ENCODE measurements at places on chromosomes 3 and 15. TPM values are rescaled to one million over a fixed set of nuclear protein-coding genes. Genes with fewer than 3 reads are reported as not detected.

DNA sequence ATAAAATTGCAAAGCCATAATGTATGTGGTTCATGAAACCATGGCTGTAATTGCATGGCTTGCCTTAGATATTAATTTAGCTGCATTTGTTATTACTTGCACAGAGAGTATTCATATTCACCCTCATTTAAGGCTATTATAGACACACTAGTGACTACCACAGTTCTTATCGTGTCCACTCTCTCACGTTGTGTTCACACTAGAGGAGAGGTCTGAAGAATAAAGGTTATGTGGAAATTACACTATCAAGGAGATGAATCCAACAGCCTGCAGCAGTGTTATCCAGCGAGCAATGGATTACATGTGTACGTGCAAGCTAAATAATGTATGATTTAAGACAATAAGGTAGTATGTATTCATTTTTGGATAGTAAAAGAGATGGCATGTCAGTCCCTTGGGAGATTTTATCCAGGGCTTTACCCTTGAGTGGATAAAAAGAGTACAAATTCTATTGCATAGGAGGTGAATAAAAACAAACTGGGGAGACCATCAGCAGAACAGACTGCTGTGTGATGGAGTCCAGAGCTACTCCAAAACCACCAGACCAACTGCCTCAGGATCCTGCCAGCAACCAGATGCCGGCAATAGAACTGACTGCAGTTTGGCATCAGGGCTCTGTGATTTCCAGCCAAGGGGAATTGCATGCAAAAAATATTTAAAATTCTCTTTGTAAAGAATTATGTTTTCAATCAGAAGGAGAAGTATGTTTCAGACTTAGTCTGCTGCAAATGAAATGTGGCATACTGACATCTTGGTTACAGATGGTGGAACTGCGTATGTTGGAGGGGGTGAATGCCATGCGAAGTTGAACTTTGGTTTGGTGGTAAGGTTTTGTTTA, 146.6 kb downstream of the RBMS3 start:
- H3K27me3 ChIP-seq = no peaks in the 10 kb centered on the region
- peak overlapping the region; percentile 36 for H3K27ac ChIP-seq
- no peak for DNase-seq
- H3K36me3 ChIP-seq = no peaks in the 10 kb centered on the region
- peaks cover 30% of the 10 kb centered on the region for H3K4me1 ChIP-seq

- no peak overlapping the region for H3K27ac ChIP-seq
- no peaks in the 10 kb centered on the region for H3K4me1 ChIP-seq
- no peak for DNase-seq
- no peaks in the 10 kb centered on the region for H3K36me3 ChIP-seq
- no peak overlapping the region for H3K4me3 ChIP-seq
Observed at GRCh38 chr3:143851331-143852017, 3.2 kb upstream of the SLC9A9 start.

C3orf85 gene
- total RNA-seq = not detected

DNA sequence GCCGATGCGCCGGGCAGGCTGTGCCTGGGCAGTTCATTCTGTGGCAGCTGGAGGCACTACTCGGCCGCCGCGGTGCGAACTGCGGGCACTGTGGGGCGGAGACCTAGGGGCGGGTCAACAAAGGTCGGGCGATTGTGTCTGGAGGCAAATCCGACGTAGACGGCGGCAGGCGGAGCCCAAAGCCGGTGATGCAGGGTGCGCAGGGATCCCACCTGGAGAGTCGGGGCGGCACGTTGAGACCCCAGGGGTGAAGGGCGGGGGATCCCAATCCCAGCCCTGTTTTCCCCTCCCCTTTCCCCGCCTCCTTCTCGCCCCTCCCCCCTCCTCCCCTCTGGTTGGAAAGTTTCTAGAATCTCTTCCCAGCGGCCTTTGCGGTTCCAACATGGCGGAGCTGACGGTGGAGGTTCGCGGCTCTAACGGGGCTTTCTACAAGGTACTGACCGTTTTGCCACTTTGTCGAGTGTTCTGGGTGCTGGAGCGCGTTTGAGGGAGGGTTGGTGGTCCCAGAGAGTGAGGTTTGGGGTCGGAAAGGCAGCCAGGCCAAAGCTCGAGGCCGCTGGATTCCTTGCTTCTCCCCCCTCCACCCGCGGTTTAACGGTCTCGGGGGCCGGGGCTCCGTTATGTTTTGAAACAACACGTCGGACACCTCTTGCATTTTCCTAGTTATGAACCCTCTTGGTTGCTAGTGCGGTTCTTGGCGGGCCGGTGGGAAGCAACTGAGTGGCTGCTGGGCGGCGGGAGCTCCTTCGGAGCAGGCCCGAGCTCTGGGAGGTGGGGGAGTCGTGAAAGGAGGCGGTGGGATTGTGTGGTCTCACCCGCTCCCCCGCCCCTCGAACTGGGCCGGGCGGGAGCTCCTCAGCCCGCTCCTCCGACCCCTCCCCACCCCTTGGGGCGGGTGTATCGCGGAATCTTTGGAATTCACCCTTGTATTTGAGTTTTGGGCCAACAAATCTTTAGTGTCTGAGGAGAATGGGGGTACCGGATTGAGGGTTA, at the start of gene FXR1:
FXR1 (plus strand) TSS at position 367 of the 993 bp plus-strand sequence; CDS start at position 383, 16 bp downstream.
- peak within 1 kb of the TSS; percentile 97 for H3K4me3 ChIP-seq
- H3K27me3 ChIP-seq = no peaks in the 10 kb centered on the region
- H3K4me1 ChIP-seq = peaks cover 24% of the 10 kb centered on the region
- peak; percentile 95 for DNase-seq
- H3K36me3 ChIP-seq = no peaks in the 10 kb centered on the region

SNTN gene
- total RNA-seq = not detected

DNA sequence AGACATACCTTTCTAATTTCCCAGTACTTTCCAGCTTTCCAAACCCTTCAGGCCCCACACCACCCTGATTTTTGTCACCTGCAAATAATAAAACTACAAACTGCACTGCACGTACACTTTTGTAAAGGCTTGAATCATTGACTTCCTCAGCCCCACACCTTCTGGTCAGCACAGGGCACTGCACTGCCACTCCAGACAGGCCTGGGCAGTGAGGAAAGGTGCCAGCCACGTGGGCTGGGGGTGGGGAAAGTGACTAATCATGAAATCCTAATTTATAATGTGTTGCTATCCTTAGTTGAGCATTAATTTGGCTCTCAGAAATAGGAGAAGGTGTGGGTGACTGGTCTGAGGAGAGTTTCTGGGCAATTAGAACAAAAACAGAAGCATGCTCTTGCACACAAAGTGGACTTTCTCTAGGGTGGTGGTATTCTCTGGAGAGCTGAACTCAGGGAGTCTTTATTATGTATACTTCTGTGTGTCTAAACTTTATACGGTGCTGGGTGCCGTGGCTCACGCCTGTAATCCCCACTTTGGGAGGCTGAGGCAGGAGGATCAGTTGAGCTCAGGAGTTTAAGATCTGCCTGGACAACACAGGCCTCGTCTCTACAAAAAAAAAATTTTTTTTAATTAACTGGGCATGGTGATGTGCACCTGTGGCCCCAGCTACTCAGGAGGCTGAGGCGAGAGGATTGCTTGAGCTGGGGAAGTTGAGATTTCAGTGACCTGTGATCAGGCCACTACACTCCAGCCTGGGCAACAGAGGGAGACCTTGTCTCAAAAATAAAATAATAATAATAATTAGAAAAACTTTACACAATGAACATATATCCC, 58.2 kb upstream of the FLNB start:
- peak overlapping the region; percentile 73 for H3K27ac ChIP-seq
- DNase-seq = peak; percentile 79
- no peaks in the 10 kb centered on the region for H3K36me3 ChIP-seq
- H3K27me3 ChIP-seq = no peaks in the 10 kb centered on the region

GRCh38 chr15:101221902-101222301, 29.9 kb downstream of the CHSY1 start:
- no peak overlapping the region for H3K4me3 ChIP-seq
- DNase-seq = no peak

- peak; percentile 56 for DNase-seq
- peaks cover 24% of the 10 kb centered on the region for H3K36me3 ChIP-seq
- no peak overlapping the region for H3K4me3 ChIP-seq
- H3K27me3 ChIP-seq = no peaks in the 10 kb centered on the region
- H3K27ac ChIP-seq = peak overlapping the region; percentile 87
Observed at GRCh38 chr3:58116161-58116955, 94.4 kb downstream of the DNASE1L3 start.

AP3B2 gene
- 1.4 TPM for total RNA-seq

GRCh38 chr3:69236812-69237707, 114.7 kb upstream of the LMOD3 start:
- peaks cover 43% of the 10 kb centered on the region for H3K4me1 ChIP-seq
- H3K36me3 ChIP-seq = no peaks in the 10 kb centered on the region
- H3K4me3 ChIP-seq = no peak overlapping the region
- peak overlapping the region; percentile 65 for H3K27ac ChIP-seq
- H3K27me3 ChIP-seq = no peaks in the 10 kb centered on the region
- DNase-seq = no peak

GRCh38 chr15:88658972-88659931, 20.4 kb downstream of the ISG20 start:
- H3K4me1 ChIP-seq = no peaks in the 10 kb centered on the region
- no peak overlapping the region for H3K27ac ChIP-seq
- no peaks in the 10 kb centered on the region for H3K27me3 ChIP-seq
- DNase-seq = no peak

DNA sequence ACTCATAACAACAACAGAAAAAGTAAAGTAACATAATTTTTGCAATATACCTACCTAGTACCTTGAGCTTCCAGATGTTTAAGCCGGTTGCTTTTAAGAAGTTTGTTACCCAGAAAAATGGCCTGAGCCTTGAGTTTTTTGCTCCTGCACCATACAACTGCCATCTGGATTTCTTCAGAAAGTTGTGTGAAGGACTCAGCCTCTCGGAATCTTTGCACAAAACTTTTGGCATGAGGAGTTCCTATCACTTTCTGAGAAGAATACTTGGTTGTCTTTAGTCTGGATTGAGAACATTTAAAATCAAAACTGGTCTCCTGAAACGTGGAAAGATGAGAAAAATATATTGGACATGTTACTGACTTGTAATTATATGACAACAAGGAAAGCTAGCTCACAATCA, 17.3 kb downstream of the GTPBP8 start:
- no peak overlapping the region for H3K27ac ChIP-seq
- no peak overlapping the region for H3K4me3 ChIP-seq
- H3K4me1 ChIP-seq = no peaks in the 10 kb centered on the region
- H3K36me3 ChIP-seq = peaks cover 47% of the 10 kb centered on the region

DNA sequence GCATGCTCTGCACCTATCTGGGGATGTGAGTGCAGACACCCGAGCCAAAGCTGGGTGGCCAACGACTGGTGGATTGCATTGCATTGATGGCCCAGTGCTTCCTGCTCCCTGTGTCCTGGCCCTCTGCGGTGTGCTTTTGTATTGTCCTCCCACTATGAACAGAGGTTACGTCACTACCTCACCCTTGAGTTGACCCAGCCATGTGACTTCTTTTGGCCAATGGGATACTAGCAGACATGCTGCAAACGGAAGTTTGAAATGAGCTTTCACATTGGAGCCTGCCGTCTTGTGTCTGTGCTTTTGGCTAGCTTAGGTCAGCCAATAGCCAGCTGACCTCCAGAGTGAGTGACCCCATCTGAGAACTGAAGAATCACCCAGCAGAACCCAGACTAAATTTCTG, 15.3 kb upstream of the TBC1D21 start:
- DNase-seq = no peak
- H3K27me3 ChIP-seq = no peaks in the 10 kb centered on the region
- no peaks in the 10 kb centered on the region for H3K4me1 ChIP-seq
- H3K4me3 ChIP-seq = no peak overlapping the region
- no peaks in the 10 kb centered on the region for H3K36me3 ChIP-seq

DNA sequence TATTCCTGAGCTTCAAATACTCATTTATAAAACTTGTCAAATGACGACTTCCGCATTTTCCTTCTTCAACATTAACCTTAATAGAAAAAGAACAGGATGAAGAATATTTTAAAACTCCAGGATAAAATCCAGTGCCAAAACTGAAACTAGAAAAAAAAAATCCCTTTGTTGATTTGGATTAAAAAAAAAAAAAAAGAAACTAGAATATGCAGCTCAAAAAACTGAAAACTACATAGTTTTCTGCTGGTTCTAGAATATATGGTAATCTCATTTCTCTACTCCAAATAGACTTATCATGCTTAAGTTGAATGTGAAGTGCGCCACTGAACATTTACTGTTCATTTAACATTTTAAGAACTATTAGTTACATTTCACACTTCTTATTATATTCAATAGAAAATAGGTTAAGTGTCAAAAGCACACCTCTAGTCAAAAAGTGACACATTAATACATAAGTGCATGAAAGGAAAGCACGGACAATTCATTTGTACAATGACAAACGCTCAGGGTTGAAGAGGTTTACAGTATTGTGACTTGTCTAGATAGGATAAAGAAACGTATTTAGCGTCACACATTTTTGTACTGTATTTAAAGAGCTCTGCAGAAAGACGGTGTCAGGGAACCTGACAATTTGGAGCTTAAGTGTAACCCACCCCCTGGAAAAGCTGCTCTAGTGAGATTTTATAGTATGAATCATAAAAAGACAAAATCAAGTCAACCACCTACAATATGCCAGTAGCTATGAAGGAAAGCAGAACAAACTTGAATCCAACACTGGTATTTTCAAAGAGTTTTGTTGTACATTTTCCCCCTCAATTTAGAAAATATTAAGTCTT, 5.8 kb downstream of the TRA2B start:
- H3K4me1 ChIP-seq = peaks cover 59% of the 10 kb centered on the region
- no peaks in the 10 kb centered on the region for H3K36me3 ChIP-seq
- H3K27ac ChIP-seq = peak overlapping the region; percentile 7

GRCh38 chr3:33401781-33402180, 38.4 kb downstream of the UBP1 start:
- DNase-seq = no peak
- no peak overlapping the region for H3K27ac ChIP-seq
- H3K4me3 ChIP-seq = no peak overlapping the region
- H3K36me3 ChIP-seq = peaks cover 48% of the 10 kb centered on the region
- no peaks in the 10 kb centered on the region for H3K27me3 ChIP-seq
- H3K4me1 ChIP-seq = no peaks in the 10 kb centered on the region

CAMK2N2 gene
- total RNA-seq = not detected

DNA sequence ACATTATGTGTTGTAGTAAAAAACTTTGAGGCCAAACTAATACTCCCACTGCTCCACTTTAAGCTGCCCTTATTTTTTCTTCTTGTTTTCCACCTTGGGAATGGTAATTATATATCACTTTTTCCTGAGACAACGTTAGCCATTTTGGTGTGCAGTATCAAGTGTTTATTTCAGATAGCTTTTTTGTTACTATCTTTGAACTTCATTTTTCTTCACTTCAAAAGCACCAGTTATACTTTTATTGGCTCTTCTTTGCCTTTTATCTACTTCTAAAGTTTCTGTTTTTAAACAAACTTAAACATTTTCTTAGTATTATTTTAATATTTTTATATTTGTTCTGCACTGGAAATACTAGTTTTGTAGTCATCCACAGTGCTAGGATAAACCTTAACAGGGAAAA, 6.5 kb downstream of the TOPAZ1 start:
- DNase-seq = no peak
- no peak overlapping the region for H3K27ac ChIP-seq
- H3K4me3 ChIP-seq = no peak overlapping the region
- no peaks in the 10 kb centered on the region for H3K4me1 ChIP-seq
- no peaks in the 10 kb centered on the region for H3K36me3 ChIP-seq

SCAP gene
- 102 TPM for total RNA-seq

- H3K4me3 ChIP-seq = no peak overlapping the region
- no peaks in the 10 kb centered on the region for H3K4me1 ChIP-seq
- no peak overlapping the region for H3K27ac ChIP-seq
- no peaks in the 10 kb centered on the region for H3K36me3 ChIP-seq
Observed at GRCh38 chr15:57866149-57866736, 159.7 kb downstream of the POLR2M start.

- no peak overlapping the region for H3K27ac ChIP-seq
- H3K4me1 ChIP-seq = peaks cover 3% of the 10 kb centered on the region
- peak; percentile 16 for DNase-seq
- no peaks in the 10 kb centered on the region for H3K27me3 ChIP-seq
- H3K36me3 ChIP-seq = no peaks in the 10 kb centered on the region
Observed at GRCh38 chr15:61275901-61276300, 46.8 kb upstream of the RORA start.
